ENCODE measurements at places on chromosomes 1 and 21.
A peak's percentile ranks its signal among the peaks of the same experiment; 100 is the strongest.

DNA sequence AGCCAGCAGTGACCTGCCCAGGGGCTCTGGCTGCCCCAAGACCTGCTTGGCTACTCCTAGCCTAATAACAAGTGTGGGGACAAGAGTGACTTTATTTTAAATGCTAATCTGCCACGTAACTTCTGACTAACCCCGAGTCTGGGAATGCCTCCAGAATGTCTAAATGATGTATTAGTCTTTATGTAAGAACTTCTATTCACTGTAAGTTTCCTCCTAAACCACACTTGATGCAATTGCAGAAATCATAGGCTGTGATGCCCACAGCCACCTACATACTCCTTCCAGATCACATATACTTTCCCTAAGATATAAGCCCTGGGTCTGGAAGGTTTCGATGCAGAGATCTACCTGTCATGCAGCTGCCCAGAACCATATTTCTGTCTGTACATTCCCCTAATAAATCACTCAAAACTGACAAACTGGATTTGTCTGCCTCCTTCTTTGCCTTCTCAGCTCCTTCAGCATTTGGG, 5.9 kb upstream of the VPS45 start:
- no peak for DNase-seq

GRCh38 chr1:2106659-2107405, 56.6 kb downstream of the PRKCZ start:
- no peak for DNase-seq

- peak; percentile 14 for DNase-seq
Measured at GRCh38 chr1:33298623-33299277, 22.1 kb downstream of the A3GALT2 start.

DNA sequence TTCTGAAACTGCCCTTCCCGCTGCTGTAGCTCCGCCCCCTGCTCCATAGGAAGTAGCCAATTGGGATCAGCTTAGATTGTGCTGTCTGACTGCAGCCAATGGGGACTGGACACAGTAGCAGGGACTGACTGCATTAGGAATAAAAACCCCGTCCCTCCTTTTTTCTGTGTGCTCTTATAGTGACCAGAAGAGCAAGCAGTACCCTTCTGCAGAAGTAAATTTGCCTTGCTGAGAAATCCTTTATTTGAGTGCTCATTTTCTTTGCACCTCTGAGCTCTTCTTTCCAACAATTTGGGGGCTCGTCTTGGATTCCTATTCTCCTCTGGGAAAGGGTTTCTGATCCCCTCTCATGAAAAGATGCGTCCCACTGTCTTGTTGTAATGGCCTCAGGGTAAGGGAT, 16.2 kb downstream of the OR2L13 start:
- no peak for DNase-seq

DNA sequence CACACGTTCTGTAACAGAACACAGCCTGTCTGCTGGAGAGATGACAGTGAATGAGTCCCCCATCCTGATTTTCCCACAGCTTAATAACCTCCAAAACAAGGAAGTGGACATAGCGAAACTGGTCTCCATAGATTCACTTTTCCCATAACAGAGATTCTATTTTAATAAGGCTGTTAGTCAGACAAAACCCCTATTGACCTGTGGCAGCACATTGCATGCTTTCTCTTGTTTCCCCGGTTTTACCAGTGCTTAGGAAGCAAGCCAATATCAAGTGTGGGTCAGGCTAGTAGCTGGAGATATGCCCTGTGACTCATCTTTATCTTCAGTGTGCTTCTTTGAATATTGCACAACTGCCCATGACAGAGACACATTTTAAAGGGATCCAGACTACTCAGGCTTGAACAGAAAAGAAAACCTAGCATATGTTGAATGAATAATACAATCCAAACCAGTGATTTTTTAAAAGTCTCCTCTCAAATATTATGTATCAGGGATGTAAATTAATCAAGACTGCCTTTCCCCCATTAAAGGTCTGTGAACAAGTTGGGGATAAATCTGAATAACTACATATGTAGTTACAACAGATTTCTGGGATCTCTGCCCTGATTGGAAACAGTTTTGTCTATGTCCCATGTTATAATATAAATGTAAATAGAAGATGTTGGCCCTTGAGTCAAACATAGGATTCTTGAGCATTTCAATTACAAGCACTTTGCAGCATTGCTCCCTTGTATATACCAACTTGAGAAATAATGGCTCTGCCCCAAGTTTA, 11.9 kb upstream of the CLDN8 start:
- no peak for DNase-seq

DNA sequence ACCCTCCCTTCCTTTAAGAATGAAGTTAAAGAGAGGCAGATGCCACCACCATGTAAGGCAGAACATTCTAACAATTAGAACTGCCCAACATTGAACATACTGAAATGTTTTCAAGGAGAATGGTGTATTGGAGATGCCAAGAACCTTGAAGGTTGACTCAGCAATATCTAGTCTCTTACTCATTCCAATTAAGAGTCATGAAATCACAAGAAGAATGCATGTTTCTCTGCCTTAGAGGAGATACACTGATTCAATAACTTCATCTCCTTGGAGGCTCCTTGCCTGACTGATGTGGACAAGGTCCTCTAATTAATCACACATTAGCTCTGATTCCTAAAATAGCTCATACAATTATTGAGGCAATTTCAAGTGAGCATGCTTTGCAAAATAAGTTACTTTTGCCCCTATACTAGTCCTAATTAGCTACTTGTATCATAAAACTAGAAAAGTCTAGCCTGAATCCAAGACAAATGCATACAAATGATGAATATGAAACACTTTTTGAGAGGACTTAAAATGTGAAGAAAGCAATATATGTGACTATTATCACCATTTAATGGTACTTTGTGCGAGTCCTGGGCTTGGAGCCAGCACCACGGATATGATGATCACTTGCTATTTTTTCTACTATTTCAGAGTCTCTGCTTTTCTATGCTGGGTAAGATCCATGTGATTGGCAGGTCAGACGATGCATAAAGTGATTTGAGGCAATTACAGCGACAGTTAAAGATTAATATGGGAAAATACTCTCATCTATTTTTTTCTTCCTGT, 114.5 kb downstream of the DSCAM start:
- no peak for DNase-seq

DNA sequence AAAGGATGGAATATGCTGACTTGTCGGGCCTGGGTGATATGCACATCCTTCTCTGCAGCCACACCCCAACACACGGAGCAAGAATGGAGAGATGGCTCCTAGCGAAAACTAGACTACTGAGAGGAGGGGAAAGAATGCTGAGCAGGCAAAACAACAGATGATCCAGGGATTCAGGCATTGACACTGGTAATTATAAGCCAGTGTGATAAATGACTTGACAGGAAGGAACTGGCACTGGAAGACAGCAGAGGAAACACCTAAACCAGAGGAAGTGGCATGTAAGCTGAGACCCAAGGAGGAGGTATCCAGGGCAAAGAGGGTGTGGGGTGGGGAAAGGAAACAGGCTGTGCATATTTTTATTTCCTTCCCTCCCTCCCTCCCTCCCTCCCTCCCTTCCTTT, 31.7 kb upstream of the KHDRBS1 start:
- no peak for DNase-seq

- no peak for DNase-seq
Measured at GRCh38 chr1:149936170-149936991, at the start of gene MTMR11. MTMR11 (minus strand) TSS chr1:149936879; CDS start chr1:149936647, 232 bp downstream.

DNA sequence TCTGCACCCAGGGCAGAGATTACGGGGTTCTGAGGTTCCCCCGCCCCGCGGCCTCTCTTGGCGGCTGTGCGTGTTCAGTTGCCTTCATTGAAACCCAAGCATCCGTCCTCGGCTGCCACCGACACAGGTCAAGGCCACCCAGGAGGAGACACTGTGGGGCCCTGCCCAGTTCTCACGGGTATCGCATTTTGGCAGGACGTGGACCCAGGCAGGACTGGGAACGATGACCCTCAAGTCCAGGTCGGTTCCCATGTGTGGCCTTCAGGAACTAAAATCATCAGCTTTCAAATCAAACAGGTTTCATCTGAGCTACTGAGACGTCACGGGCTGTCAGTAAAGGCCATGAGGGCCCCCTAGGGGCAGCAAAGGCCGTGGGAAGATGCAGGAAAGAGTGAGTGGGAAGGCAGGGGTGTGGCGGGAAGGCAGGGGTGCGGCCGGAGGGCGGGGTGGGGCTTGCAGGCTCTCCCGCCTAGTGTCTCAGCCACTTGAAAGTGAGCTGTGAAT, 7.0 kb upstream of the C1orf174 start:
- no peak for DNase-seq

GRCh38 chr1:212981571-212982328, 31.4 kb downstream of the VASH2 start:
- DNase-seq, result no peak

DNA sequence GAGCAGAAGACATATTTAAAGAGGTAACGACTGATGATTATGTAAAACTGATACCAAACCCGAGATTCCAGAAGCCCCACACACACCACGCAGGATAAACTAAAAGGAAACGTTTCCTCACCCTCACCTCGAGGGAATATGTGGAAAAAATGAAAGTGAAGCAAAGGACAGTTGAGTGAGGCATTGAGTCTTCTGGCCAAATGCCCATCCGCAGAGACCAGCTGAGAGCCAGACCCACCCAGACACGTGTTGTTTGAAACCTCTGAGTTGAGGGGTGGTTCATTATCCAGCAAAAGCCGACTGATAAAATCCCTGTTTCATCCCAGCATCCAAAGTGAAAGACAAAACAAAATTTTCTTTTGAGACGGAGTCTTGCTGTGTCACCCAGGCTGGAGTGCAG, 29.6 kb upstream of the PCBP3 start:
- DNase-seq, result no peak

GRCh38 chr1:87644033-87644578, 315.4 kb downstream of the LMO4 start:
- DNase-seq, result no peak

DNA sequence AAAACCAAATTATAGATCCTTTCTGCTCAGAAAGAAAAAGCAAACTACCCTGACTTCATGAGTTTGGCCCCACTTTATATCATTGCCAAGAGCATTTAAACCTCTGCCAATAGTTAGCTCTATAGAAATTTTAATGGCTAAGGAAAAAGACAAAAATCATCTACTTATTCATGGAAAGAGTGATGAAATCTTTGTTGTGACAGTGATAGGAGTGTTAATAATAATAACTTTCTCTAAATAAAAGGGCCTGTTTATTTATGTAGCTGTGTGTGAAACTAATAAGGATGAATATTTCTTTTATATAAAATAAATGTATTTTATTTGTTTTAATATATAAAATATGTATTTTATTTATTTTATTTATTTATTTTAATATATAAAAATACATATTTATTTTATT, 6.4 kb downstream of the CHODL start:
- no peak for DNase-seq

- peak; percentile 42 for DNase-seq
Measured at GRCh38 chr1:152048416-152049009, 11.7 kb upstream of the S100A11 start.

GRCh38 chr1:921011-921837, 2.5 kb upstream of the SAMD11 start:
- no peak for DNase-seq

GRCh38 chr1:109392037-109392787, 5.5 kb downstream of the SORT1 start:
- no peak for DNase-seq

DNA sequence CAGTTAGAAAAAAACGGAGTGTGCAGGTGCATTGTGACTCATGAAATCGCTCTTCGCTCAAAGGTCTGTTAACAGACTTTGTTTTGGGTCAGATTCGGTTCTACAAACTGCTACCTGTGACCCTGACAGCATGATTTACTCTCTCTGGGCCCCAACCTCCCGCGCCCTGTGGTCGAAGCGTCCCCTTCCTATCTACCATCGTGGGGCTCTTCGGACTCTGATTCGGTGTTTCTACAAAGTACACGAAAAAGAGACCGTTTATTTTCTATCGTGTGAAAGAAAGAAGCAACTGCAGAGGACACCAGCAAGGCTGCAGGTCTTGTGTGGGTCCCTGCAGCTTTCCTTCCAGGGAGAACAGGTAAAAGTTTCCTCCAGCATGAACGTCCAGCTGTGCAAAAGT, 29.4 kb upstream of the SLC19A1 start:
- DNase-seq, result no peak

GRCh38 chr1:197984289-197984688, 67.1 kb downstream of the LHX9 start:
- no peak for DNase-seq

GRCh38 chr1:156823210-156823790, 6.7 kb upstream of the SH2D2A start:
- no peak for DNase-seq

DNA sequence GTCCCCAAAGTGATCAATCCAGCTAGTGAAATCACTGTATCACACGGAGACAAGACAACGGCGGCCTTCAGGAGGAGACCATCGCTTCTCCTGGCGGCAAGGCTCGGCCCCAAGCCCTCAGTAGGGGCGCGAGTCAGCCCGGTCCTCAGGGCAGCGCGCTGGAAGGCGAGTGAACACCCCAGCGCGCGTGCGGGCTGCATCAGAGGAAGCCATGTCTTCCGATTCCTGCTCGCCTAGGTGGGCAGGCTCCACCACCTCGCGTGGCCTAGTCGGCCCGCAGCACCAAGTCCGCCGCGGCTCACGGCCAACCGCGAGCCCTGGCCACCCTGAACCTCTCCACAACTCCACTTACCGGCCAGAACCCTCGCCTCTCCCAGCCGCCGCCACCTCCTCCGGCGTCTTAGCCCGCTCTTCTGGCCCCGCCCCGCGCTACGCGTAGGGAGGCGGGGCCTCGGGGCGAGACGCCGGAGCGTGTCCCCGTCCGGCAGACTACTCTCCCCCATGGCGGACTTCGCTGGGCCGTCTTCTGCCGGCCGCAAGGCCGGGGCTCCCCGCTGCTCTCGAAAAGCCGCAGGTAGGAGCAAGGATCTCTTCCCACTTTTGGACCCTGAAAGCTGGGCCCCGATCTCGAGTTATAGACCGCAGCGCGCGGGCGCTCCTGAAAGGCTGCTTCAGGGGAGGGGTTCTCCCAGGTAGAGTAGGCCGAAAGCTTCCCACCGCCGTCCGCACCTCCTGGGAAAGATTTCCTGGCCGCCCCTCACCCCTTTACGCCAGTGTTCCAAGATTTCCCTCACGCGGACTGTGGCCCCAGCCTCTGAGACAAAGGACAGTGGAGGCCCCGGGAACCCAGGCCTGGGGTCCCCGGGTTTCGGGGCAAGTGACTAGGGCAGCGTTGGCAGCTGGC, at the start of the genes GLMN and RPAP2:
GLMN (minus strand) TSS at position 415 of the 904 bp plus-strand sequence. CDS start 988 bp downstream, outside the sequence.
RPAP2 (plus strand) TSS at position 487 of the 904 bp plus-strand sequence; CDS start at position 502, 15 bp downstream.
- peak; percentile 47 for DNase-seq
